Left renal pelvis (tissue), 4 donors: ENCODE measurements at places on chromosomes 4 and X. TPM values are rescaled to one million over a fixed set of nuclear protein-coding genes. Genes with fewer than 3 reads are reported as not detected.

DNA sequence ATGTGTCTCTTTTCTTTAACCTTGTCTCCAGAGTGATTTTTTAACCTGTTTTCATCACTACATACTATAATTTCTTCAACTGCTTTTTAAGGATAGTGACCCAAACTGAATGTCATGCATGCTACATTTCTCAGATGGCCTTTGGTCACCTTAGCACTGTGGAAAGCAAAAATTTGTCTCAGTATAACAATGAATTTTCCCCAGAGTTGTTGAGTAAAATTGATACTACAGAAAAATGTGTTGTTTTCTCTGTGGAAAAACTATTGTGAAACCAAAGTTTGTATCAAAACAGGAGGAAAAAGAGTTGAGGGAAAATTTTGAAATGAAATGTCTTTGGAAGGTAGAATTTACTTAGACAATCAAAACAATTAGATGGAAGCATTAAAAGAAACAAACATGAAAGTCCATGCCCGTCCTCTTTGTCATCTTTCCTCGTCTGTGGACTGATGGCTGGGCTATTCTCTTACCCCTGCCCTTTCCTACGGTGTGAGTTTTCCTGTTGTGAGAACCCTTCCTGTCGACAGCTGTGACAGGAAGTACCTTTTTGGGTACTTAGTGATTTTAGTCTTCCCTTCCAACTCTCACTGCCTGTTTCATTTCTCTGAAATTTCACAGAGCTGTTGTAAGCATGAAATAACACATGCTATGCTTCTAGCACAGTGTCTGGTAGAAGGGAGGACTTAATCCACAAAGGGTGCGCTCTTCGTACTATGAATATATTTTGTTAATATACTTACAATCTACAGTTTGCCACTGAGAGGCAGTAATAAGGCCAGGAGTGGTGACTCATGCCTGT is 50.8 kb downstream of the LRP2BP start:
- no peak for DNase-seq

GRCh38 chr4:62953752-62954151 is 1455.5 kb downstream of the TECRL start:
- DNase-seq = no peak

DNA sequence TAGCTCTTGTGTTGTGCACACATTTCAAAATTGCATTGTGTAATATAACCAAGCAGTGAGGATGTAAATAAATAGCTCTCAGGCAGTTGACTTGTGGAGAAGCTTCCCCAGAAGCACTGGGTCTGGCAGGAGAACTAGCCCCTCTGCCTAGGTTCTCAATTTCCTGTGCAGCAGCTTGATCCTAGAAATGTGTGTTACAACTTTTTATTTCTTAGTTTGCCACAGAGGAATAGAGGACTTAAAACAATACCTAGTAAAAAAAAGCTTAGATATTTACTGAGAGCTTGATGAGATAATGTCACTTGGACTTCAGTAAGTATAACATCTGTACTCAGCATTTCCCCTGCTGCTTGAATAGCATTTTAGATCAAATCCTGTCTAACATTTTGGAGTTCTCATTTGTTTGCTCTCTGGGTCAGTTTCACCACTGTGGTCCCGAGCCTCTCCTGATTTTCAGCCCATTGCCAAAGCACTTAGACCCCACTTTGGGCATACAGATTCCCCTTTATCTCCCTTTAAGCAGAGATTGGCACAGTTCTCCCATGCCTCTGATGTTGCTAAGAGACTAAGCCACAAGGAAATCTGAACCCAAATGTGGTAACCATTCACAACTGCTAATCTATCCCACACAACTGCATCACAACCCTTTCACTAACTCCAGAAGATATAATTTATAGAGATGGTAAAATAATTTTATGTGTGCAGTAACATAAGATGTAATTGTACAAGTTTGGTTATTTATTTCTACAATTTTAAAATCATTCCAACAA is 98.2 kb upstream of the NRK start:
- DNase-seq = no peak

Gene MAMLD1
- 6.5 TPM for polyA plus RNA-seq

Gene GABRQ
- polyA plus RNA-seq = 1.6 TPM

GRCh38 chr4:174134361-174134760 is 149.1 kb downstream of the FBXO8 start:
- no peak for DNase-seq

Gene TLR2
- polyA plus RNA-seq = 7.9 TPM

DNA sequence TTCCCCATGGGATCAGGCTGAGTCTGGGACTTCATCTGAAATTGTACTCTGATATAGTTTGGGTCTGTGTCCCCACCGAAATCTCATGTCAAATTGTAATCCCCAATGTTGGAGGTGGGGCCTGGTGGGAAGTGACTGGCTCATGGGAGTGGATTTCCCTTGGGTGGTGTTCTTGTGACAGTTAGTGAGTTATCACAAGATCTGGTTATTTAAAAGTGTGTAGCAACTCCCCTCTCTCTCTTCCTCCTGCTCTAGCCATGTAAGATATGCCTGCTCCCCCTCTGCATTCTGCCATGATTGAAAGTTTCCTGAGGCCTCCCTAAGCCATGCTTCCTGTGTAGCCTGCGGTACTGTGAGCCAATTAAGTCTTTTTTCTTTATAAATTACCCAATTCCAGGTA is 61.0 kb downstream of the RASGEF1B start:
- DNase-seq = no peak
